Astrocyte (in vitro differentiated cells and primary cell): ENCODE measurements at places on chromosomes 5 and 9.

DNA sequence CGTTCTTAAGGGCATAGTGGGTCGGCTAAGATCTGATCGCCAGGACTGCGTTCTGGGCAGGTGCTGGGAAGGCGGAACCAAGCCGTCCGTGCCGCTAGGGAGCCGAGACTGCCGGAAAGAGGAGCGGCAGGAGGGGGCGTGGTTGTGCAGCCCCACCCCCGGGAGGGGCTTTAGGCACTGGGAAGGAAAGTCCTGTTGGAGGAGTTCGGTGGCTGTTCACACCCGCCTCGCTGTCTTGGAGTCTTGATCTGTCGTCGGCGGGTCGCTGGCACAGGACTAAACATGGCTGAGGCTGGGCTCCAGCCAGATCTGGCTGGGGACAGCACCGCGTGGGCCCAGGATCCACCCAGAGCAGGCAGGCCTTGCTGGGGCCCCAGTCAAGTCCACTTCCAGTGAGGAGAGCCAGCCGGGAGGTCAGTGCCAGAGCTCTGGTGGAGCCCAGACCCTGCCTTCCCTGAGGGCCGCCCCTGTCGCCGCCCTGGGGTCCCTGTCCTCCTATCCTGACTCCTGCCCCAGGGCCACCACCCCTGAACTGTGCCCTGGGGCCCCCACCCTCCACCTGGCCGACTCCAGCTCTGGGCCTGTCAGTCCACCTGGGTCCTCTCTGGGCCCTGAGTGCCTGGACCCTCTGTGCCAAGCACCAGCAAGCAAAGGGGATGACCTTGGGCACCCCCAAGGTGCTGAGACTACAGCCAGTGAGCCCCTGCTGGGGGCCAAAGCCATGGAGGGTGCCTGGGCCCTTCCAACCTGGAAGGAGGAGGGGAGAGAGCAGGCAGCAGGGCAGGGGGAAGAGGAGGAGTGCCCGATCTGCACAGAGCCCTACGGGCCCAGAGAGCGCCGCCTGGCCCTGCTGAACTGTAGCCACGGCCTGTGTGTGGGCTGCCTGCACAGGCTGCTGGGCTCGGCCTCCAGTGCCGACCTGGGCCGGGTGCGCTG, 4.5 kb downstream of the RNF208 start:
- DNase-seq, result no peak

- peak; percentile 80 for DNase-seq
Measured at GRCh38 chr9:22208846-22209585, 199.9 kb upstream of the CDKN2B start.

DNA sequence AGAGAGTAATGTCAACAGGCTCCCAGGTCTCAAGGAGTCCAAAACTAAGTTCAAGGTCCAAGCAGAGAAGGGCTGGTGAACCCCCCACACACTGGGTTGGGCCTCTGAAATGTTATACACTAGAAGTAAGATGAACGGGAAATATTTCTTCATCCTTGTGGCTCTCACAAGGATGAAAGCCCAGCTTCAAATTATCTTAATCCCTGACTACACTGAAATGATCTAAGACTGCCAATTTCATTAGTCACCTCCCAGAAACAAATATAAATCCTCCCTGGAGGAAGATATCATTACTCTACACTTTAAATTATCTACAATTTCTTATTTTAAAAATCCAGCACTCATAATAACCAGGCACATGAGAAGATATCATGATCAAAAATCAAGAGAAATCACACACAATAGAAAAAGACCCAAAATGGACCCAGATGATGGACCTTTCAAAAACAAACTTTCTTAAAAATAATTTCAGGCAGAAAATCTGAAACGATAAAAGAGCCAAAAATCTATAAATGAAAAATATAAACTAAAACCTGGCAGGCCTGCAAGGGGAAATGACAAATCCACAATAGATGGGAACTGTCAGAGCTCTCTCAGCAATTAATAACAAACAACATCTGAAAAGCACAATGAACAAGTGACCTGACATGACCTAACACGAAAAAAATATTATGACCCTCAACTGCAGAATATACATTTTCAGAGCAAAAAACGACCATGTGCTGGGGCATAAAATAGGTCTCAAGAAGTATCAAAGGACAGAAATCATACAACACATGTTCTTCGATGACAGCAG, 117.4 kb downstream of the GPR21 start:
- no peak for DNase-seq

GRCh38 chr5:107867266-107867665, 196.5 kb upstream of the EFNA5 start:
- peak; percentile 36 for DNase-seq

DNA sequence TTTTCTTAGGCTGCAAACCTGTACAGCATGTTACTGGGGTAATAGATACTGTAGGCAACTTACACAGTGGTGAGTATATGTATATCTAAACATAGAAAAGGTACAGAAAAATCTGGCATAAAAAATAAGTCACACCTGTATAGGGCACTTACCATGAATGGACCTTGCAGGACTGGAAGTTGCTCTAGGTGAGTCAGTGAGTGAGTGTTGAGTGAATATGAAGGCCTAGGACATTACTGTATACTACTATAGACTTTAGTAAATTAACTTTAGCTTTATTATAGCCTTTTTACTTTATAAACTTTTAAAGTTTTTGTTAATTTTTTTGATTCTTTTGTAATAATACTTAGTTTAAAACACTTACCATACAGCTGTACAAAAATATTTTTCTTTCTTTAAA, 51.3 kb downstream of the DENND4C start:
- no peak for DNase-seq

- DNase-seq, result no peak
Measured at GRCh38 chr5:14171046-14171445, 27.9 kb downstream of the TRIO start.

GRCh38 chr5:172760959-172761358, 10.0 kb downstream of the DUSP1 start:
- no peak for DNase-seq

DNA sequence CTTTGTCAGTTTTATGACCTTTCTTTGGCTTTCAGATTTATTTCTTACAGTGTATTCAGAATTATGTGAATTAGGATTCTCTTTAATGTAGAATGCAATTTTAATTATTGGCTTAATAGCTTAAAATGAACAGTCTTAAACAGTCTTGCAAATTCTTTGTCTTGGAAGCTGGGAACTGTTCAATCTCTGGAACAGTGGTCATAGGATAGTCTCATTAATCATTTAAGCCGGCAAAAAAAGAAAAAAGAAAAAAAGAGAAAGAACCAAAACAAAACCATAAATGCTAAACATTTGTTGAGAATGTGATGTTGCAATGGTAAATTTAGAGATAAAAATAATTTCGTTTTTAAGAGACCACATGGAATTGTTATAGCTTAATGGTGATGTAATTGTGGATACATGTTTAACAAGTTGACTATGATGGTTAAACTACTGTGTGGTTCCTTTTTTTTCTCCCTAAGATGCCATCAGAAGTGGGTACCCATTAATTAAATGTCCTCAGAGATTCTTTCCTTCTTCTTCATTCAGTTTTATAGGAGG, 61.6 kb downstream of the NNT start:
- DNase-seq, result no peak

GRCh38 chr9:120032639-120033038, 547.3 kb downstream of the CDK5RAP2 start:
- no peak for DNase-seq

GRCh38 chr9:33517373-33517772, 6.7 kb upstream of the ANKRD18B start:
- peak; percentile 12 for DNase-seq

- no peak for DNase-seq
Measured at GRCh38 chr5:101969742-101970141, 326.3 kb downstream of the SLCO4C1 start.

DNA sequence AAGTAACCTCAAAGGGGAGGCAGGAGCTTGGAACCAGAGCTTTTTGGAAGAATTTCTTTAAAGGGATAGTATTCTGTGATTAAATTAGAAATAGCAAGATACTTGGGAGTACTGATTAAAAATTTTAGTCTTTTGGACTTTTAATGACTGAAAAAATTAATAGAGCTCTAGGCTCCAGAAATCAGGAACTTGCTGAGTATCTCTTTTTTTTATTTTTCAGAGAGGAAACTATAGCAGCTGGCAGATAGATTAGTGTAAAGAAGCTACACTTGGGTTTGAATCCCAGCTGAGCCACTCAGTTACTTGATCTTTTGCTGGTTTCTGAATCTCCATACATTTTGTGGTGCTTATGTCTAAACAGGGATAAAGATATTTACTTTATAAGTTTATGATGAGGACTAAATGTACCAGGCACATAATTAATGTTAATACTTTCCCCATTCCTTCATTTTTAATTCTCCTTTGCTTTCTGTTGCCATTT, 94.2 kb upstream of the TNC start:
- DNase-seq, result no peak

DNA sequence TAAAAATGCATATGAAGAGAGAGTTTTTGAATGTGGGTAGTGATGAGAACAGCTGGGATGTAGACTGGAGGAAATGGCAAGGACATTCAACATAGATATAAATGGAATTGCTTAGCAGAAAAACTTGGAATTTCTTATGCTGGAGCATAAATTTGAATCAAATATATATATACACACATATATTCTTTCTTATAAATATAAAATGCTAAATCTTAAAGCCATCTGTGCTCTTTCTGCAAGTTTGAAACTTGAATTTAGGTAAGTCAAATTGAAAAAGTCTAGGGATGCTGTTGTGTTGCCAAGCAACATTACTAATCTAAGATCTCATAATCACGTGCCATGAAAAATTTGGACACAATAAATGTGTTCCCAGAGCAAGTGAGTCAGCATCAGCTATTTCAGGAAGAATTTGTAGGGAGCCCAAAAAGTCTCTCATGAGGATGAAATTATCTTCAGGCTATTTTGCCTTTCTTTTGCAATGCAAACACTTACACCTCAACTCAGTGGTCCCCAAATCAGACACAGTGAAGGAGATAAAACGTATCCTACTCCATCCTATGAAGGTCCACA, 58.4 kb upstream of the ALDH1A1 start:
- peak; percentile 6 for DNase-seq

GRCh38 chr5:148939676-148940075, 113.3 kb downstream of the ADRB2 start:
- peak; percentile 71 for DNase-seq

GRCh38 chr5:147859962-147860640, 18.4 kb upstream of the SCGB3A2 start:
- DNase-seq, result no peak

DNA sequence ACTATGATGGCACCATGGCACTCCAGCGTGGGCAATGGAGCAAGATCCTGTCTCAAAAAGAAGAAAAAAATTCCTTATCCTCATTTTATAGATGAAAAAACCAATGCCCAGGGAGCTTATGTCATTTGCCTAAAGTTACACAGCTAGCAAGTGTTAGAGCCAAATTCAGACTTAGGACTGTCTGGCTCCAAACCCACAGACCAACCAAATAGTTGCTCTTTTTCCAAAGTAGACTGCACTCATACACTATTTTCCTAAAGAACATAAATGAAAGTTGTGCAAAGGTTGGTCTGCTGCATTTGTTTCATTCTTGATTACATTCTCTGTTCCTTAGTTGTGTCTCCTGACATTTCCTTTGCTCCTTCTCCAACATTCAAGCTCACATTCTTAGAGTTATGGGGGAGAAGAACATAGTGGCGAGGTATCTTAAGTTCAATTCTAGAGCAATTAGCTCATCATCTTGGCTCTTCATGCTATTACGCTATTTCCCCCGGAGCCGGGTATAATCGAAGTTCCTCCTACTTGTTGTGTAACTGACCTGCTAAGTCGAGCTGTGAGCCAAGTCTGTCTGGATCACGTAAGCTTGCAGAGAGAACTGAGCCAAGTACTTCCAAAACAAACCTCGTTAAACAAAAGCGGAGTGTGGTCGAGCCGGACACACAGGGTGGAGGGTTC, 138.3 kb downstream of the RFK start:
- DNase-seq, result peak; percentile 98

DNA sequence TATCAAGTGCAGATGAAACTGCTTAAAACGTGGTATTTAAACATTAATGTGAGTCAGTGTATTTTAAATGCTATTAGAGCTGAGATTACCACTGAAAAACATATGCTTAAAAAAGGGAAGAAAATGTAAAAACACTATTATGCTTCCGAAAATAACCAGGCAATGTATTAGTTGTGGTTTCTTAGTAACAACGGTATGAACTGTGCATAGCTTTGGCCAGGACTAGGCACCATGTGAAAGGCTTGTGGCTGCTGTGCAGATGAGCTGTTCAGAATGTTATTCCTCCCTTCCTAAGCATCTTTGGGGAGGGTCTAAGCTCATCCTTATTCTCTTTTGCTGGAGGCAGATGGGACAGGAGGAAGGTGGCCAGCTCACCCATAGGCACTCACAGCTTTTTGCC, 84.9 kb downstream of the NTRK2 start:
- peak; percentile 88 for DNase-seq

DNA sequence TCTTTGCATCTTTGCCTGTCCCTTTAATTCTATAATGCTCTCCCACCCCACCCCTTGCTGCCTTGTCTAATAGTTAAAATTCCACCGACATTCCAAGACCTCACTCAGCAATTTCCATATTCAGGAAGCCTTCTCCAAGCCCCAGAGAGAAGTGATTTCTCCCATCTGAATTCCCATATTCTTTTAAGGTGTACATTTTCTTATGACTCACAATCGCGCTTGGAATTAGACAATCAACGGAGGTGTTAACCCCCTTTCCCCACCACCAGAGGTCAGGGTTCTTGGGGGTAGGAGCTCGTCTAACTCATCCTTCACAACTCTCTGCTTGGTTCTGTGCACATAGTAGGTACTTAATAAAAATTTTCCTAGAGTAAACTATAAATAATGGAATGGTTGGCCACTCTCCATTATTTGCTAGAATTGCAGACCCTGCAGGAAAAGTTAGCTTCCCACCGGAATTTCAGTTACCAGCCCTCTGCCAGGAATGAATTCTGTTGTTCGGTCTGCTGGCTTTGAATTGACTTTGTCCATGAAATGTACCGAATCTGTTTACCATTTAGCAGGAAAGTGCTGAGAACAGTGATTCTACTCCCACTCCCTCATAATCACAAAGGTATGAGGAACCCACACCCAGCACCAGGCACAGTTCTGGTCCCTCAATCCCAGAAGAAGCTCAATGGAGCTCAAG, 5.0 kb downstream of the KCNIP1 start:
- no peak for DNase-seq

- peak; percentile 87 for DNase-seq
Measured at GRCh38 chr5:103598997-103599566, 36.5 kb upstream of the NUDT12 start.

- no peak for DNase-seq
Measured at GRCh38 chr5:157732130-157732514, 902 bp downstream of the THG1L start.

DNA sequence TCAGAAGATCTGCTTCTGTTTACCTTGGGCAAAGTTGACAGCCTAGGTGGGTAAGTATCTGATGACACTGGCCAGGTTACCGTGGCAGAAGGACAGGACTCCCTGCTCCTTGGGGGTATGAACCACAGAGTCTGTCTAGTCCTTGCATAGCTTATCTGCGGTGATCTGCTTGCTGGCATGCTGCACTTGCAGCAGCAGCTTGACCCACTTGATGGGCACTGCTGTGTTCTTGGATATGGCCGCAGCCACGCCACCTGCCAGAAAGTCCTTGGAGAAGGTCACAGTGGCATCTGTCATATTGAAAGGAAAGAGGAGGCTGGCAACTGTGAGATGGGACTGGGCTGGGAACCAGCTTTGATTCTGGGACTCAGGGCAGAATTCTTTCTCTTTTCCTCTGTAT, 35.9 kb upstream of the POC5 start:
- DNase-seq, result no peak

- DNase-seq, result no peak
Measured at GRCh38 chr9:79657891-79658290, 86.1 kb downstream of the TLE4 start.

GRCh38 chr5:138895918-138896317, 20.8 kb upstream of the LRRTM2 start:
- DNase-seq, result no peak
